Stimulated activated CD8-positive, alpha-beta memory T cell treated with anti-CD3 and anti-CD28 coated beads, Interleukin-7, amount 100 ng/mL, for 1 hour (primary cell): ENCODE measurements at places on chromosomes 12 and 14.

DNA sequence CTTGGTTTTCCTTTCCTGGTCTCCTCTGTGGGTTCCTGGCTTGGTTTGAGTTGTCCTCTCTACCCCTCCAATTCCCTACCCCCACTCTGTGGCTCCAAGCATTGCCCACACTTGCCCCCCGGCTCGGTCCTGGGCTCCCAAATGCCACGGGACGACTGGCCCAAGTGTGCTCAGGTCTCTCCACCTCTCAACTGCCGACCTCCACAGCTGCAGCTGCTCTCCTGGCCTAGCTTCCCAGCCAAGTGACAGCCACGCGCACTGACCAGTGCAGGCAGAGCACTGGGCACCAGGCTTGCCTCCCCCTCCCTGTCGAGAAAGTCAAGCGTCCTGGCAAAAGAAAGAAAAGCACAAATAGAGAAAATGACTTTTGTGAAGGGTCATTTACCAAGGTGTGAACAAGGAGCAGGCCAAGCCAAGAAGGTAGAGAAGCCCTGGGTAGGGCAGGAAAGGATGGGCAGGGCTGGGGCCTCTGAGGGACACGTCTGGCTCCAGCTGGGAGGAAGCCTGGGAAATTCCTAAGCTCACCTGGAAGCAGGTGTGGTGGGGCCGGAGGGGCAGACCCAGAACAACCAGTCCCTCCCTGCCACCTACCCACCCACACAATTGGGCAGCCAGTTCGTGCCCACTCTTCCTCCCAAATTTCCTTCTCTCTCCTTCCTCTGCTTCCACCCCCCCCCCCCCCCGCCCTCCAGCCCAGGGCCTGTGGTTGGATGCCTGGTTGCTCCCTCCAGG, 1.8 kb upstream of the CEP170B start:
- DNase-seq = no peak

DNA sequence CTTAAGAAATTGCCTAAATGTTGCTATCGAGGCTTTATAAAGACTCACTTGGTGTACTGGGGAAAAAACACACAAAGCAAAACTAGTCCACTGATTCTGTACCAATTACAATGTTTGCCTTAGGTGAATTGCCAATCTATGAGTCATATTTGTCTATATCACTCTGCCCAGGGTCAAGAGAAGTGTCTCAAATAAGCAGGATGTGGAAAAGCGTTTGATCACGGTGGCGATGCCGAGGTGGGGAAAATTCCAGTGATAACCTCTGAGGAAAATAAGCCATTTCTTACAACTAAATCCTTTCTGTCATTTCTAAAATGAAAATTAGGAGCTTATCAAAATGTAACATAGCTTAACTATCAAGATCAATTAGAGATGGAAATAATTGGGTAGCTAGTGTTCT, 148.6 kb upstream of the DIO3 start:
- no peak for DNase-seq

DNA sequence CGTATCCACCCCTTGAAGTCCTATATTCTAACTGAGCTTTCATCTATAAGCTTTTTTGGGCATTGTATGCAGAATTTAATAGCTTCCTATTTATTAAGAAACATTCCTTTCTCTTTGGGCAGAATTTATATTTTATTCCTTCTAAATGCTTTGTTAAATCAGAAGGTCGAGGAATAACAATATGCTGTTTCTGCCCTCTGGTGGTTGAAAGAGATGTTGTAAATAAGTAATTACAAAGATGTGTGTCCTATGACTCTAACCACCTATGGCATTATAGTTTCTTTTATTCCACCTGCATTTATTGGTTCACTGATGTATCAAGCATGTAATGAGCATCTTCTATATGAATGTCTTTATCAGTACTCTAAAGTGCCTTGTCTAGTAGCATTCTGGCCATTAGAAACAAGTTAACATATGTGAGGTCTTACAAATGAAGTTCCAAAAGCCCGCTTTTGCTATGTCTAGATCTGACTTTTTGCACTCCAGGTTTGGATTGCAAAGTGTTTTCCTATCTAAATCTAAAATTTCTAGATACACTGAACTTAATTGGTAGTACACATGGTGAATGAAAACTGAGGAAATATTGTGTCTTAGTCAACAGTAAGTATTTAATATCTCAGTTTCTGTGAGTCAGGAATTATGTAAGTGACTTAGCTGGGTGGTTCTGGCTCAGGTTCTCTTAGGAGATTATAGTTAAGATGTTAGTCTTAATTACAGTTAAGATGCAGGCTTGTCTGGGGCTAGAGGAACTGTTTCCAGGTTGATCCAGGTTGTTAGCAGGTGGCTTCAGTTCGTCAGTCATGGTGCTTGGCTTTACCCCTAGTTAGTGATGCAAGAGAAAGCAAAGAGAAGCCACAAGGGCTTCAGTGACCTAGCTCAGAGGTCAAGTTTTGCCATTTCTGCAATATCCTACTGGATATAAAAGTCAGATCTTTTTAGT, 57.5 kb downstream of the PLEKHA5 start:
- DNase-seq = no peak

GRCh38 chr14:52325126-52325525, 11.0 kb downstream of the PTGER2 start:
- DNase-seq = no peak

DNA sequence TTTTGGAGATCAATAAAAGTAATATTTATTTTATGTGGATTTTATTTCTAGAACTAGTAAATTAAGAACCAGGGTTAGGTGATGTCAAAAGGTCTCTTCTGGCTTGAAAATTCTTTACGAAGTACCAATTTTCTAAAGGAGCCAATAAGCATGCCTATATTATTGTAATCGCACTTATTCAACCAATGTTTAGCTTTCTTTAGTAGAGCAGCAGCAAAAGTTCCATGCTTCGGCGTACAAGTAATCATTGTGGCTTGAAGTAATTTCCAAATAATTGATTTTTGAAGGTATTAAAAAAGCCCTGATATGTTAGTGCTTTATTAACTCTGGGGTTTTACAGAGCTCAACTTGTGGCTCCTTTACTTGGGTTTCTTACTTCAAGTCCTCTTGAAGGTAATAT, 3.4 kb downstream of the RMST start:
- DNase-seq = no peak

DNA sequence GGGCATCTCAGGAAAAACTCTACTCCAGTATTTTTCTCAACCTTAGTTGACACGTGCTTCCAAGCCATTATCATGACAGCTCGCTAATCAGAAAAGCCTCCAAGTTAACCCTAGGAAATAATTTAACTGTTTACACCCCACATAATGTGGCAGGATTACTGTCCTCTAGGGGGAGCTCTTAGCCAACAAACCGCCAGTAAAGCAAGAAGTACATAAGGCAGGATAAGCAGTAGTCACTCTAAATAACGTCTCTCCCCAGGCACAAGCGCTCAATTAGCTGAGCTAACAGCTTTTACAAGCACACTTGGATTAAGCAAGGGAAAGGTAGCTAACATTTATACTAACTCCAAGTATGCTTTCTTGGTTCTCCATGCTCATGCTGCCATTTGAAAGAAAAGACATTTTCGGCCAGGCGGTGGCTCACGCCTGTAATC, 22.8 kb downstream of the APOBEC1 start:
- no peak for DNase-seq

DNA sequence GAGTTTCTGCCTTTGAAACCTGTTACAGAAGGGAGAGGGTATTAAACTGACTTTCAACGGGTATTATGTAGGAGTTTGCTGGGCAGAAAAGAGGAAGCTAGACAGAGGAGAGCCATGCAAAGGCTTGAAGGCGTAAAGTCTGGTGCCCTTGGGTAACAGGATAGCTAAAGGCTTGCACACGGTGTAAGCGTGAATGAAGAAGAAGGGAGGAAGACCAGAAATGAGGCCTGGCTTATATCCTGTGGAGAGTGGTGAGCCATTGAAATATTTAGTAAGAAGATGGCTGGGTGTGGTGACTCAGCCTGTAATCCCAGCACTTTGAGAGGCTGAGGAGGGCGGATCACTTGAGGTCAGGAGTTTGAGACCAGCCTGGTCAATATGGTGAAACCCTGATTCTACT, 22.6 kb downstream of the SUDS3 start:
- no peak for DNase-seq

DNA sequence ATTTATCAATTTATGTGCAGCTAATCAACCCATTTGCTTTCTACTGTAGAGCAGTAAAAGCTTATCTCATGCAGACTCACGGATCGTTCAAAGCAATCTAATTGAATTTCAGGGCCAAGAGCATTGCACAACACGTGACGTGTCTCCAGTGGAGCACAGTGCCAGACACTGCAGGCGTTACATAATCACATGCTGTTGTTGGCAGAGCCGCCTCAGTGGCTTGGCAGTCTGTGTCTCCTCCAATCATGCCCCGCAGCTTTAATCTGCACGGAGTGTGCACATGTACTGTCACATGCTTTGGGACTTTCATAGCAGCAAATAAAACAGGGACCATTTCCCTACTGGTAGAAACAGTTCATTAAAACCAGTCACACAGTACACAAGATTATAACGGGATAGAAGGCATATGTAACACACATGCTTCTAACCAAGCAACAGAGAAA, 309.3 kb downstream of the ITPR2 start:
- no peak for DNase-seq

DNA sequence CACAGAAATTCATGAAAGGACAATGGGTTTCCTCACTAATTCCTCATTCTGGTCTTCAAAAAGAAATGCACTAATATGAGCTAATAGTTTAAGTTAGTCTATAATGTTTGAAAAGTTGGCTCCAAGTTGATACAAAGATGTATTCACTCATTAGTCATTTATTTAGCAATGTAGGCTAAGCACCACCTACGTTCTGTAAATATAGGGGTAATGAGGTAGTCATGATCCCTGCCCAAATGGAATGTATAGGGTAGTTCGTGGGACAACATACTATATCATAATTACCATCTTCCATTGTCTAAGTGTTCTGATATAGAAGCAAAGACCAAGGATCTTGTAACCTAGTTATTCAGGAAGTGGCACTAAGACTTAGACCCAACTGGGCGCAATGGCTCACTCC, 86.5 kb downstream of the DIO2 start:
- no peak for DNase-seq

- DNase-seq = no peak
Observed at GRCh38 chr12:74535536-74535935, 2.1 kb upstream of the ATXN7L3B start.

- no peak for DNase-seq
Observed at GRCh38 chr12:104684884-104685283, 228.1 kb downstream of the CHST11 start.

DNA sequence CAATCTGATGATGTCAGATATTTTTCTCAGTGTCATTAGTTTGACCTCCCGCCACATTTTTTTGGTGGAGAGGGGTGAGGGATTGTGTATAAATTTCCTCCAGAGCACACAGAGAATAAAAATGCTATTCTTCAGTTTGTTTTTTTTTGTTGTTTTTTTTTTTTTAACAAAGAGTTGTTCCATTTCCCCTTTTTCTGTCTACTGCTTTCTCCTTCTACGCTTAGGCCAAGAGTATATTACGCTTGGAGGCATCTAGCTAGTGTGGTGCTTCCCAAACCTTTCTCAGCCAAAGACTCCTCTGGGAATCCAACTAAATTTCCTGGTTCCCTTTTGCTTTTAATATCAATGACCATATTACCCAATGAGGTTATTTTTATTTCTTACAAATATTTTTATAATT, 465.6 kb downstream of the ZFP36L1 start:
- DNase-seq = no peak

- no peak for DNase-seq
Observed at GRCh38 chr12:128970941-128971340, 117.7 kb downstream of the GLT1D1 start.

DNA sequence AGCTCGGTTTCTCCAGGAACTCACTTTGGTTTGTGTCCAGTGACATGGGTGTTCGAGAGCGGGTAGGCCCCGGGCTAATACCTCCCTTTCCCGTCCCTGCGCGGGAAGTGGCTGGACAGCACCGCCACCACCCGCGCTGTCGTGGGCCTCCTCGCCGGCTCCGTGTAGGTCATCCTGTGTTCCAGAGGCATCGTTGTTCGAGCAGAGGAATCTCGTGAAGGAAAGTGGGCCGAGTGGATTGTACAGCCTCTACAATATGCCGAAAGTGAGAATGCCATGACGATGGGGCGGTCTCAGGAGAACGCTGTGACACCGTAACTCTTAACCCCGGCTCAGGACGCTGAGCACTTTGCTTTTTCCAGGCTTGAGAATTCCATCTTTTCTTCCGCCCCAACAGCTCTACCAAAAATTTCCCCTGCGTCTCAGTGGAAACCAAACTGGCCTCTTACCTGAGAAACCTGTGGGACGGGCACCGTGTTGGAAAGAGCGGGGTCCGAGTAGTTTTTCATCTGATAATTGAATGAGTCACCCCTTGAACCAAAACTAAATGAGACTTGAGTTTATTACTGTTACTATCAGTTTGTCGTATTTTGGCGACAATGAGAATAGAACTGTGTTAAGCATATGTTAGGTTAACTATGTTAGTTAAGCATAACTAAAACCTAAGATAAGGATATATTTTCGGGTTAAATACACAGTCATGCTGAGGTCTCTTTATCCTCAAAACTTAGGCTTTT, 510 bp downstream of the EIF2S1 start:
- DNase-seq = no peak

GRCh38 chr14:101444116-101444515, 117.2 kb upstream of the DIO3 start:
- DNase-seq = no peak

GRCh38 chr12:42987216-42987650, 397.7 kb upstream of the PRICKLE1 start:
- no peak for DNase-seq

GRCh38 chr12:56321027-56321426, 5.2 kb upstream of the CNPY2 start:
- no peak for DNase-seq

DNA sequence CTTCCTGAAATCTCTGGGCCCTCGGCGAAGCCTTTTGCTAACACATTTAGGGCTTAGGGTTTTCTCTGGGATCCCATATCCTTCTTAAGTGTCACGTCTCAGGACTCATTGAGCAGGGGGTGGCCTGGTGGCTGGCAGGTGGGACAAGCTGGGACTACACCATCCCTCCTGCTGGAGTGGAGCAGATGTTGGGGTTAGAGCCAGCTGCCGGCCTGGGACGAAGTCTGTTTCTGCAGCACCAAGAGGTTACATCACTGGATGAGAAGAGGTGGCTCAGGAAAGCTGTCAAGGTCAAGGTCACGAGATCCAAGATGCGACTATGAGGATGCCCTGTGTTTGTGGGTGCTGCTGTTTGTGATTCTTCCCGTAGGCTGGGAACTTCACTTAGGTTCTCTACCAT, 16.3 kb downstream of the SMCO2 start:
- DNase-seq = no peak

- no peak for DNase-seq
Observed at GRCh38 chr12:1104088-1104800, 113.2 kb downstream of the ERC1 start.

- DNase-seq = peak; percentile 69
Observed at GRCh38 chr12:59595883-59596540, at the start of gene SLC16A7. Gene SLC16A7, plus strand, starts transcription at chr12:59596029. Its CDS starts 108,773 bp downstream, at chr12:59704802.
